AML-193 (cell line): ENCODE measurements at places on chromosomes 5 and 9.

- DNase-seq, result no peak
These were observed 33.4 kb upstream of the PTGER4 start for GRCh38 chr5:40646266-40646665.

DNA sequence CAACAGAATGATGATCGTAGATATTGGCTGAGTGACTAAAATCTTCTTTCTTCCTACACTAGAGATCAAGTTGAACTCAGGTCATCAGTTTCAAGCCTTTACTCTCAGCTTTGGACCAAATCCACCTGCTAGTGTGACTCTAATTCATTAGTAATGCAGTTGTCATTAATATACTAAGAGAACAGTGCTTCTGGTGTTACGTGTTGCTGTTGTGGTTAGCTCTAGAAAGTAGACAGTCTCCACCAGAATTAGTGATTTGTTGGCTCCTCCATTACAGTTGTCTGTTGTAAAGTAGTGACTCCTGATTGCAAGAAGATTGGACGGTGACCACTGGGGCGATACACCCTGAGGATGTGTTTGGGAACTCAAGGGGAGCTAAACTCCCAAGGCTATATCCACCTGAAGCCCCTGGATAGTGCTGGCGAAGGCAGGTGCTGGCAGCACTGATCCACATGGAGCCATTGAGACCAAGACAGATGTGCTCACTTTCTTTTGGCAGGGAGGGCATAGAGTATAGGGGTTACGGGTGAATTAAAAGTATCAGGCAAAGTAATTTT is 3.1 kb downstream of the CAMK4 start:
- DNase-seq, result no peak

DNA sequence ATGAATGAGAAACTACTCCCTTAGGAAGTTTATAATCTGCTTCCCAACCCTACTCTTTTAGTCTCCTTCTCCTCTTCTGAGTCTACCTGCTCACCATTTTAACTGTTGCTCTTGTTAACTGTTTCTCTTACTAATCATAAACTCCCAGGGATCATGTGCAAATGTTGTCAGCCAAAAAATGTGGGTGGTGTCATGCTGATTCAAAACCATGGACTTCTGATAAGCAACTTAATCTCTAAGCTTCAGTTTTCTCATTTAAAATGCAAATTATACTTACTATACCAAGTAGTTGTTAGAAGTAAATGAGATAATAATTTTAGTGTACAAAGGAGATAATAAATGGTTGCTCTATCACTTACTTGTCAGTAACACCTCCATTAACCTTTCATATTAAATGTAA is 45.9 kb upstream of the TLX3 start:
- no peak for DNase-seq

GRCh38 chr9:89706731-89707191 is 101.9 kb downstream of the GADD45G start:
- no peak for DNase-seq

DNA sequence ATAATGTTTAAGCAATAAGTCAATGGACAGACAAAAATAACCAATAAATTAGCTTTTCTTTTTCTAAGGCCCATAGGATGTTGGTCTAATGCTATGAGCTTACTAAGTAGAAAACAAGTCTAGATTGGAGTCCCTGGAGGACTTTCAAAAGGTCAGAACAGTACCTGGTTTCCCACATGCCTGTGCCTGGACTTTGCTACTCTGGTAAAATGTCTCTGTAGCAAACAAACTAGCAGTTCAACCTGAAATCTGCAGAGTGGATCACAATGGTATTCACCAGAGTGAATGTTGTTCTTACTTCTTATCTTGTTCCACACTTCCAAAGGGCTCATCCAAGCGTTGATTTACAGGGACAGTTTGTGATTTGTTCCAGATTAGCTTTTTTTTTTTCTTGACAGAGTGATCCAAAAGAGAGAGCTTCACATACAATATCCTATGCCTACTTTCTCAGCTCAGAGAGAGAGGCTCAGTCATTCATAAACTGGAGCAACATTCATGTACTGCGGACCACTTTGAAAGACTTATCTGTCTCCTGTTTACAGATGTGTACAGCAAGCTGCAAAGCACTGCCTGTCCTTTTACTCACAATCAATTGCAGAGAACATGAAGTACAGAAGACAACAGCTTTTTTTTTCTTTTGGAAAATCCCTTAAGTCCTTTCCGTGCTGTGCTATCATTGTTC is 466.1 kb downstream of the SPATA31D1 start:
- no peak for DNase-seq
